ENCODE measurements at places on chromosomes 1 and 21.

- DNase-seq, result no peak
Observed at GRCh38 chr1:62589321-62589720, 8.0 kb upstream of the ANGPTL3 start.

GRCh38 chr1:183069562-183070216 lies 46.5 kb downstream of the LAMC1 start:
- no peak for DNase-seq

DNA sequence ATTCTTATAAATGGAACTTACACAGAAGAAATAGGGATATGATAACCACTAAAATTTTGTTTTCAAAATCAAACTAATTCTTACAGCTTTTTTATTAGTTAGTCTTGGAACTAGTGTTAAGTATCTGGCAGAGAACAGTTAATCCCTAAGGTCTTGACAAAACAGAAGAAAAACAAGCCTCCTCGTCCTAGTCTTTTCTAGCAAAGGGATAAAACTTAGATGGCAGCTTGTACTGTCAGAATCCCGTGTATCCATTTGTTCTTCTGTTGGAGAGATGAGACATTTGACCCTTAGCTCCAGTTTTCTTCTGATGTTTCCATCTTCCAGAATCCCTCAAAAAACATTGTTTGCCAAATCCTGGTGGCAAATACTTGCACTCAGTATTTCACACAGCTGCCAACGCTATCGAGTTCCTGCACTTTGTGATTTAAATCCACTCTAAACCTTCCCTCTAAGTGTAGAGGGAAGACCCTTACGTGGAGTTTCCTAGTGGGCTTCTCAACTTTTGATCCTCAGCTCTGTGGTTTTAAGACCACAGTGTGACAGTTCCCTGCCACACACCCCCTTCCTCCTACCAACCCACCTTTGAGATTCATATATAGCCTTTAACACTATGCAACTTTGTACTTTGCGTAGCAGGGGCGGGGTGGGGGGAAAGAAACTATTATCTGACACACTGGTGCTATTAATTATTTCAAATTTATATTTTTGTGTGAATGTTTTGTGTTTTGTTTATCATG lies 42.3 kb upstream of the LAMC2 start:
- DNase-seq, result no peak

- DNase-seq, result no peak
Observed at GRCh38 chr1:43056460-43056859, 97.8 kb upstream of the SLC2A1 start.

GRCh38 chr1:150309758-150310508 lies 11.4 kb upstream of the PRPF3 start:
- DNase-seq, result peak; percentile 2

GRCh38 chr1:177779166-177779965 lies 190.5 kb downstream of the SEC16B start:
- no peak for DNase-seq

- DNase-seq, result no peak
Observed at GRCh38 chr21:25562660-25563059, 44.6 kb downstream of the MRPL39 start.

DNA sequence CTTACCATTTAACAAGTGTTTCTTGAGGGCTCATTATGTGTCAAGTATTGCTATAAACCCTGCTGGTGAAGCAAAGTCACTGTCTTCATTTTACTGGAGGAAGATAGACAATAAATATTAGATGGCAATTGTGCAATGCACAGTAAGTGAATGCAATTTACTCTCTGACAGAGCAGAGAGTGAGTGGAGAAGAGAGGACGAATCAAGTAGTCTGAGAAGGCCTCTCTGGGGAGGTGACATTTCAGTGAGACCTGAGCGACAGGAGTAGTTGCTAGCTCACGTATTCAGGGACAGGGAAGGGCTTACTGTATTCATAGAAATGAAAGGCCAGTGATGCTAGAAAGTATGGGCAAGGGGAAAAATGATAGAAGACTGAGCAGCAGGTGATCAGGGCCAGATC lies 1.2 kb upstream of the NMNAT2 start:
- no peak for DNase-seq

GRCh38 chr1:186042230-186042629 lies 308.0 kb downstream of the HMCN1 start:
- no peak for DNase-seq

DNA sequence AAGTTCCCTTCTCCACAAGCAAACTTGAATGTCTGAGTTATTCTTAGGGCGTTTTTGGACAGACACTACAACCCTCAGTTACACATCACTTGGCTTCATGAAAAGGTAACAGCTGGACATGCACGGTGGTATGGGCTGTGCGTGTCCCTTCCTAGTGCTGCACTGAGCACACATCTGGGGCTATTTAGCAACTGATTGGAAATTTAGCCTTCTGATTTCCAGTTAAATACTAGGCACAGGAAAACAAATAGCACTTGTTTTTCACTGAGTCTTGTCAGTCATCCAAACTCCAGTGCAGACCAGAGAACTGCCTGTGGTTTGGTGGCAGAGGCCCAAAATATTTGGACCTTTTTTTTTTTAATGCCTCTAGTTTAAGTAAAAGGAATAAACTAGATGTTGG lies 134.7 kb downstream of the TGFBR3 start:
- peak; percentile 29 for DNase-seq

- no peak for DNase-seq
Observed at GRCh38 chr1:56456435-56457101, 122.8 kb downstream of the PLPP3 start.

GRCh38 chr1:26791148-26791547 lies 3.4 kb downstream of the PIGV start:
- DNase-seq, result no peak

- DNase-seq, result no peak
Observed at GRCh38 chr1:159877695-159878444, 15.4 kb upstream of the VSIG8 start.

DNA sequence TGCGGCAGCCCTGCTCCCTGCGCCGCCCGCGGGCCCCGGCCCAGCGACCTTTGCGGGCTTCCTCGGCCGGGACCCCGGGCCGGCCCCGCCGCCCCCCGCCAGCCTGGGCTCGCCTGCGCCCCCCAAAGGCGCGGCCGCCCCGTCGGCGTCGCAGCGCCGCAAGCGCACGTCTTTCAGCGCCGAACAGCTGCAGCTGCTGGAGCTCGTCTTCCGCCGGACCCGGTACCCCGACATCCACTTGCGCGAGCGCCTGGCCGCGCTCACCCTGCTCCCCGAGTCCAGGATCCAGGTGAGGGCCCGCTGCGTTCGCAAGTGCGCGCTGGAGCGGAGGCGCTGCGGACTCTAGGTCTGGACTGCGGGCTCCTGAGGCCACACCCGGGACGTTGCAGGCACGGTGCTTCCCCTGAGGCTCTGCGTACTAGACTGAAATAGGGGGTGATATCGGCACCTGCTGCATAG lies 351 bp downstream of the MIXL1 start:
- DNase-seq, result no peak

GRCh38 chr1:38502758-38503157 lies 356.8 kb downstream of the RRAGC start:
- no peak for DNase-seq

Data from brain (organoid and tissue), 16 donors.